CD4-positive, alpha-beta T cell treated with Interleukin-15 for 4 hours (primary cell): ENCODE measurements at places on chromosomes 1 and 21.

DNA sequence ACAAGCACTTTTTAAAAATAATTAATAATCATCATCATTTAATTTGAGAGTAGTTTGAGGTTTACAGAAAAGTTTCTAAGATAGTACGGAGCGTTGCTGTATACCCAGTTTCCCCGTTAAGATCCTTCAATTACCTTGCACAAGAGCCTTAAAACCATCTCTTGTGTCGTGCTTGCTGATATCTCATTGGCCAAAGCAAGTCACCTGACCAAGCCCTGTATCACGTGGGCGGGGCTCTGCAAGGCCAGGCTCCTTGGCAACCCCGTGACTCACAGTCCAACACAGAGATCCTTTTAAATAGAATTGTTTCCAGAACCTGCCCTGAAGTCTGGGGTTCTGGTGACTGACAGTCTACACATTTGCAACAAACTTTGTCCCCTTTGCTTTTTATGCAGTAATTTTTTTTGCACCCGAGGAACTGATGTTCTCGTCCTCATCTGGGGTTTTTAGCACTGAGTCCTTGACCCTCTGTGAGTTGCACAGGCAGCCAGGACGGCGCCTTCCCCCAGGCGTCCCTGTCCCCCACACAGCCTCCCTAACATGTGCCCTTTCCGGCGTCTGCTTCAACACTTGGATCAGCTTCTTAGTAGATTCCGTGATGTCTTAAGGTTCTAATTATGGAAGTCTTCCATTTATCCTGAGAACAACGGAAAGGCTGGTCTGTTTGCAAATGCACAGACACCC lies 183.3 kb upstream of the TMEM51 start:
- no peak for DNase-seq

GRCh38 chr1:77473690-77474089 lies 191.9 kb downstream of the AK5 start:
- no peak for DNase-seq

- DNase-seq = no peak
Observed at GRCh38 chr1:178725466-178726086, 532 bp downstream of the RALGPS2 start.

- DNase-seq = no peak
Observed at GRCh38 chr1:32871364-32872191, 866 bp upstream of the FNDC5 start.

DNA sequence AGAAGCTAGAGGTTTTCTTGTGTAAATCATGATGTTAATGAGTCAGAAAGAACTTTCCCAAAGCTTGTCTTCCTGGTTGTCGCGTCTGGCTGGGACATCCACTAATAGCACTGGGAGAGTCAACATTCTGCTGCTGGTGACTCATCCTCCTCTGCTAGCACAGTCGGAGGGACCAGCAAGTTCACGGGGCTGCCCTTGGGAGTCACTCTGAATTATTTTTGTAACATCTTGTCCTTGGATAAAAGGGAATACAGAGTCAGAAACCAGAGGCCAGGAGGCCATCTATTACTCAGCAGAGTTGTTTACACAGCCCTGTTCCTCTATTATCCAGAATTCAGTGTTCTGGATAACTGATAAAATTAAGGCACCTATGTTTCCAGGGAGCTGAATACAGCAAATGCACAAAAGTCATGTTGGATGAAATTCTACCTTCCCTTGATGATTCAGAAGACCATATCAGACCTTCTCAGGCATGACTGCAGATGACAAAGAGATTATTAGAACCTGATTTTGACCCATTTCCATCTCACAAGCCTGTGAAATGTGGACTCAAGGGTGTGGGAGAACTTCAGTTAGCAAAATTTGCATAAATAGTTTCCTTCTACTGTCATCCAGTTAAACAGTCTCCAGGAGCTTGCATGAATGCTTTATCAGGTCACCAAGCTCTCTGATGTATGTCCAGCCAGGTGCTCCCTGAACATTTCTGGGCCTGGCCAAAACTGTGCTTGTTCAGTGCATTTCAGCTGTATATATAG lies 68.1 kb downstream of the JAK1 start:
- peak; percentile 37 for DNase-seq

DNA sequence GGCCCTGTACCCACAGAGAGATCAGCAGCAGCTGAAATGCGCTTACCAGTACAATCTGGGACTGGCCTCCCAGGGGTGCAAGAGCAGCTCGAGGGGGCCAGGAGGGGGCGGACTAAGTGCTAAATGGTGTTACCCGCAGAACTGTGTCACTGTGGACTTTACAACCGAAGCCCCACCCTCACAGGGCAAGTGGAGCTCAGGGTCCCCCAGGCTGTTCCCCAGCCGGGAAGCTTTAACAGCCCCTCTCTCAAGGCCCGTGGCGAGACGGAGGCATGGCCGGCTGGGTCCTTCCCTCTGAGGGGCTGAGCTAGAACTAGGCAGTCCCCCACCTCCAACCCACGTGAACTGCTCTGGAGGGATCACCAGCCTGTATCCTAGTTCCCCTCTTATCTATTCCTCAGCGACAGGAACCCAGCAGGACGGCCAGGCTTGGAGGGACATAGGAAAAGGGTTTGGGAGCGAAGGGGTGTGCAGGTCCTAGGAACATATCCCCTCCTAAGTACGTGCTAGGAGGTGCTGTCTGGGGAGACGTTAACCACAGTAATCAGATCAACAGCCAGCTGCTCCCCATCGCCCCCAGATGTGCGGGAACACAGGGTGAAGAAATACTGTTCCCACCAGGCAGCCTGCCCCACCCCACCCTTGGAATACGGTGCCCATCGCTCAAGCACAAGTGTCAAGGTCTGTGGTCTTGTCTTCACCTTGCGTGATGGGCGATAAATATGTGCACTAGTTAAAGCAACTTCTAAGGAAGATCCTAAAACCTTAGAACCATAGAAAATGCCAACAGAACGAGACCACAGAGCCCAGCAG lies 24.4 kb downstream of the ZBTB17 start:
- DNase-seq = peak; percentile 41

DNA sequence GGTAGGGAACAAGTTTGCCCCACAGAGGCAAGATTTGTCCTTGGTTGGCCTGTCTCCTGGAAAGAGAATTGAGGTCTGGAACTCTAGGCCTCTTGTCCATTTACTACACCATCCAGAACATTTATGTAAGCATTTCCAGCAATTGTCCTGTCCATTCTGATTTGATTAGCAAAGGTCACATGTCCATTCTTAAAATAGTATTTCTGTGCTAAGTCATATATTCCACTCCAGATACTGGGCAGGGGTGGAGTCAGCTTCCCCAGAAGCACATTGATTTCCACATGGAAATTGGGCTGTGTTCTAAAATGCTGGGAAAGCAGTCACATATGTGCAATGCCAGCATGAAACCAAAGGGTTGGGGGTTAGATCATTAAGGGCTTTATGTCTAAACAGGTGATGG lies 21.5 kb upstream of the FMN2 start:
- DNase-seq = no peak

- no peak for DNase-seq
Observed at GRCh38 chr1:22332424-22332717, 119.3 kb upstream of the ZBTB40 start.
